Stimulated activated CD4-positive, alpha-beta T cell treated with anti-CD3 and anti-CD28 coated beads, Interleukin-1b, Interleukin-23, amount 100 ng/mL, for 24 hours (primary cell): ENCODE measurements at places on chromosomes 7 and 10.

GRCh38 chr7:46215987-46216567, 295.0 kb upstream of the IGFBP3 start:
- no peak for DNase-seq

GRCh38 chr10:122249991-122250750, 20.9 kb upstream of the BTBD16 start:
- no peak for DNase-seq

- DNase-seq: peak; percentile 48
Observed at GRCh38 chr10:102152545-102152890, 329 bp downstream of the NOLC1 start.

- DNase-seq: no peak
Observed at GRCh38 chr7:77524731-77525130, 12.4 kb upstream of the PTPN12 start.

DNA sequence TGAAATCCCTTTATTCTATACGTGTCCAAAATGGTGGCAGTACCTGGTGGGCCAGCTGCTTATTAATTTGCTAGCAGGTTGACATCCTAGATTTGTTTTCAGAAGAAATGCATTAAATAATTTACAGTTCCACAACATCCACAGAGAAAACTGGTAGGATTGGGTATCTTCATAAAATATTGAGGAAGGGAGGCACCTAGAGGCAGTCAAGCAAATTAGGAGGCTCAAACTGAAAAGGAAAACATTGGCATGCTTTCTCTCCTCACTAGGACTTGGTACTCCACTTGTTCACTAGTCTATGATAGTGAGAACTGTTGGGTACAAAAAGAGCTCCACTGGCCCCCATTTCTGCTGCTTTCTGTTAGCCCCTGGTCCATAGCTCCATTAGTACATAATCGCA, 18.3 kb upstream of the LRGUK start:
- no peak for DNase-seq

- DNase-seq: no peak
Observed at GRCh38 chr10:35074266-35074665, 15.9 kb downstream of the CUL2 start.

- DNase-seq: no peak
Observed at GRCh38 chr7:118153551-118154177, 30.3 kb upstream of the LSM8 start.
